ENCODE measurements at places on chromosomes 7 and 10.
A peak's percentile ranks its signal among the peaks of the same experiment; 100 is the strongest.

- DNase-seq = no peak
These were observed 75.7 kb upstream of the SYPL1 start for GRCh38 chr7:106187613-106188350.

DNA sequence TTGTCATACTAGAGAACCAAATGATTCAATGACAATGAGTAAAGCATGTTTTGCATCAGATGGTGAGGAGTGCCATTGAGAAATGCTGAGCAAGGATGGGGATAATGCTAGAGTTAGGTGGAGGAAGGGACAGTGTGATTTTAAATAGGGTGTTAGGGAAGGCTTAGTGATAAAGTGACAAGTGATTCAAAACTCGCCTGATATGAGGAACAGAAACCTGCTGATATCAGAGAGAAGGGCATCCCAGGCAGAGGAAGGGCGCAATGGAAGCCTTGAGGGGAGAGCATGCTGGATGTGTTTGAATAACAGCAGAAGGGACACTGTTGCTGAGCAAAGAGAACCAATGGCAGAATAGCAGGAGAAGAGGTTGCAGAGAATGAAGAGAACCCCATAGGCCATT lies 196.2 kb downstream of the NRG3 start:
- no peak for DNase-seq

GRCh38 chr7:158821171-158822031 lies 7.9 kb downstream of the ESYT2 start:
- DNase-seq = peak; percentile 68

DNA sequence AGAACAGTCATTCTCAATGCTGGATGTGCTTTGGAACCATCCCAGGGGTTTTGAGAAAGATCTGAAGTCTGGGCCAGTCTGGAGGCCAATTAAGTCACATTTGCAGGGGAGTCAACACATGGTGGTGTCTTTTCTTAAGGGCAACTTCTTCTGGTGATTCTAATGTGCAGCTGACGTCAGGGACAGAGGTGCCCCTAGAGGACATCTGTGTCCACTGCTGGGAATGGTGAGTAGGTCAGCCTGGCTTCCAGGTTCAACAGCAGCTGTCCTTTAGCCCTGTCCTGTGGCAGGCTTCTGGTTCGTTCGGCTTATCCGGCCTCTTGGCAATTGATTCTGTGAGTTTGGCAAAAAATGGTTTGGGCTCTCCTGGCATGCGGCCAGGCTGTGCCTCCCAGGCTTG lies 269.7 kb upstream of the HABP2 start:
- no peak for DNase-seq

DNA sequence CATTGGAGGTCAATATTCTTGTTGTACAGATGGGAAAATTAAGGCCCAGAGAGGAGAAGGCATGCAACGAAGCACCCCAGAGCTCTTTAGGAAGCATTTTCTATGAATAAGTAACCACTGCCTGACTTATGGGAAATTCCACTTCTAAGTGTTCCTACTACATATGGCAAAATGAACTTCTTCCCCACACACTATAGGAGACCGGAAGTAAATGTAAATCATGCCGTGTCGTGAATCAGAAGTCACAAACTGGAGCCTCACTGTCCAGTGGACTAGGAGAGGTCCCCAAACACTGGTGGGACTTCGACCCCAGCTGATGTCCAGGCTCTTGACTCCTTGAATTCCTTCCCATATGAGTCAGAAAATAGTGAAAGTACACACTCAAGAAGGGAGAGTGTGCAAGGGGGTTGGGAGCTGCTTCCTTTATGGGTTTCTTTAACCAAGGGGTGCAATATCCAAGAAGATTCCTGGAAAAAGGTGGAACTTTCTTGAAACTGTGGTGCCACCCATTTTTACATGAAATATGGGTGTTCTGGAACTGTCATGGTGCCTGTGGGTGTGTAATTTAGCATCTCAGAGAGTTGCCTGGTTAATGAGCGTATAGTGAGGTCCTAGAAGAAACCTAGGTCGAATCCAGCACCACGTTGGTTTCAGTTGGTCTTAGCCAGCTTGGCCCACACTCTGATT lies 6.7 kb downstream of the RASSF4 start:
- peak; percentile 19 for DNase-seq

DNA sequence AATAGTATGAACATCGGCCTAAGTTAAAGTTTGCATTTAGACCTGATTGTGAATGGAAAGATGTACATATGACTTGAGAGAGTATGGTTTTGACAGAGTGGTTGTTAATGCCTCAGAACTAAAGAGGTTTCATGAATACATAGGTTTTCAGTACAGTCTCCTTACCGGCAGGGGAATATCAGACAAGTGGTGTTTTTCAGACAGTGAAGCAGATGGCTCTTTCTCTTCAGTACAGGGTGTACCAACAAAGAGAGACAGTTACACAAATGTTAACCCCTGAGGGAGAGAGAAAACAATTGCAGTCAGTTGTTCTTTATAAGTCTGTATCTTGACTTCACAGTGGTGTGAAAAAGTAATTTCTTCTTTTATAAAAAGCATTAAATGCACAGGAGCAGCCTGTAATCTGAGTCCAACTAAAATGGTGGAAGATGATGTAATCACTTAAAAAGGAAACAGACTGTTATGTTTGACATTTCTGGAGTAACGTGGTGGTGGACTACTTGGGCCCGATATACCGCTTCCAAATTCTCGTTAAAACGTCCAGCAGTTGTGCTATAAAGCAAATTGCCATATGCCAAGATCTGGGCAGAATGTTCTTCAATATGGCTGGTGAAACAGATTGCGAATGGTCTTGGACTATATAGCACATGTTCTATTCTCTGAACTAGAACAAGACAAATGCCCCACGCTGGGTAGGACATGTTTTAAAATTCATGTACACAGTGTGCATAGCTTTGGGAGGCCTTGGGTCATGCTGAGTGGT lies 69.2 kb downstream of the SDK1 start:
- DNase-seq = no peak

GRCh38 chr7:151868396-151869108 lies 8.4 kb downstream of the PRKAG2 start:
- no peak for DNase-seq

- no peak for DNase-seq
These were observed 201.8 kb downstream of the DYNC1I1 start for GRCh38 chr7:95974108-95974507.

GRCh38 chr7:139943401-139943800 lies 114.3 kb downstream of the TBXAS1 start:
- no peak for DNase-seq

- peak; percentile 10 for DNase-seq
These were observed 29.8 kb downstream of the BCAP29 start for GRCh38 chr7:107609811-107610261.

GRCh38 chr7:158458716-158459282 lies 128.8 kb downstream of the PTPRN2 start:
- no peak for DNase-seq

DNA sequence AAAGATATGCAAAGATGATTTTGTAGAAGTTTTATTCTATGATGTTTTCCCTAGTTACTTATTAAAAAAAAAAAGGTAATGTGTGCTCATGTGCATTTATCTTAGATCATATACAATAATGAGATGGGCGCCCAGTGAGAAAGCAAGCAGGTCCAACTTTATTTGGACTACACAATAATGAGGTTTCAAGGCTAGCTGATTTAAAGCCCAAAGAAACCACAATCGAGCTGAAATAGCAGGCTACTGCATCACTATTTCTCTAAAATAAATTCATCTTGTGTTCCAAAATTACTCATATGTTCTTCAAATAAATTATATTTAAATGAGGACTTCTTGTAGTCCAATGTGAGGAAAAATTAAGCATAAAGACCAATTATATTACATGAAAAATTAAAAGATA lies 110.1 kb downstream of the JMJD1C start:
- DNase-seq = no peak

GRCh38 chr7:74282748-74283459 lies 6.3 kb upstream of the CLIP2 start:
- no peak for DNase-seq

GRCh38 chr10:96541921-96542320 lies 28.2 kb upstream of the TLL2 start:
- DNase-seq = no peak

GRCh38 chr7:54701982-54702381 lies 57.0 kb downstream of the SEC61G start:
- no peak for DNase-seq

GRCh38 chr7:140478246-140479061 lies 851 bp downstream of the MKRN1 start:
- DNase-seq = peak; percentile 18

GRCh38 chr10:74058658-74059057 lies 60.7 kb downstream of the VCL start:
- DNase-seq = no peak

GRCh38 chr7:19815546-19815945 lies 42.1 kb upstream of the TMEM196 start:
- peak; percentile 13 for DNase-seq

GRCh38 chr7:22579961-22580360 lies 80.0 kb upstream of the STEAP1B start:
- no peak for DNase-seq

GRCh38 chr7:11648101-11648500 lies 183.9 kb downstream of the THSD7A start:
- DNase-seq = no peak

- DNase-seq = no peak
These were observed 56.5 kb downstream of the ZNF277 start for GRCh38 chr7:112262855-112263487.

DNA sequence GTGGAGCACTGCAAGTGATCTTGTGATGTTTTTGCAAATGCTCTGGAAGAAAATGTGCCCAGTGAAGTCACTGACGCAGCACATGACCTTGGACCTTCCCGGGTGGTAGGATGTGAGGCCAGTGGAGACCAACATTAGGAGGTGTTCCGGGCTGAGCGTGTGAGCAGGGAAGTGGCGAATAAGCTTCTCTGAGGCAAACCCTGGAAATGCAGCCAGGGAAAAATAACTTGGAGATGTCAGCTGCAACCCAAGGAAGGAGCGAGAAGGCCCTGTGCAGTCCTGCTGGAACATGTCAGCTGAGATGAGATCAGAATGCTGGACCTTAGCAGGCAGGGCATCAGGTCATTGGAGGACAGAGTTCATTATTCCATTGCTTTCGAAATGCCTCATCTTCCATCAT lies 18.6 kb upstream of the SDK1 start:
- no peak for DNase-seq

DNA sequence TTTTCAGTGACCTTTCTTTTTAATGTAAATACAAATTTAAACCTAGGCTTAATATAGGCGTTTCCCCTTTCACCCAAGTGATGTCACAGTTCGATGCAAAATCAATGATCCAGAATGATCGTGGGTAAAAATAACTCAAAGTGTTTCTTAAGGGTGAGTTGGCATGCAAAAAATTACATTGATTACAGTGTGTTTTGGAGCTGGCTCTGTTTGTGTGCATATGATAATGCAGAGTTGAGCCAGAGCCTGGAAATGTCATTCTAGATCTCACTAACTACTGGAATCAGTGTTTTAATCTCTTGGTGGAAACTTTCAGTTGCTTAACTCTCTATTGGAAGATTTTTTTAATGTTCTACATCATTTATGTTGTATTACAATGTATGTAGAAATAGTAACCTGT lies 72.5 kb upstream of the MXI1 start:
- DNase-seq = no peak

DNA sequence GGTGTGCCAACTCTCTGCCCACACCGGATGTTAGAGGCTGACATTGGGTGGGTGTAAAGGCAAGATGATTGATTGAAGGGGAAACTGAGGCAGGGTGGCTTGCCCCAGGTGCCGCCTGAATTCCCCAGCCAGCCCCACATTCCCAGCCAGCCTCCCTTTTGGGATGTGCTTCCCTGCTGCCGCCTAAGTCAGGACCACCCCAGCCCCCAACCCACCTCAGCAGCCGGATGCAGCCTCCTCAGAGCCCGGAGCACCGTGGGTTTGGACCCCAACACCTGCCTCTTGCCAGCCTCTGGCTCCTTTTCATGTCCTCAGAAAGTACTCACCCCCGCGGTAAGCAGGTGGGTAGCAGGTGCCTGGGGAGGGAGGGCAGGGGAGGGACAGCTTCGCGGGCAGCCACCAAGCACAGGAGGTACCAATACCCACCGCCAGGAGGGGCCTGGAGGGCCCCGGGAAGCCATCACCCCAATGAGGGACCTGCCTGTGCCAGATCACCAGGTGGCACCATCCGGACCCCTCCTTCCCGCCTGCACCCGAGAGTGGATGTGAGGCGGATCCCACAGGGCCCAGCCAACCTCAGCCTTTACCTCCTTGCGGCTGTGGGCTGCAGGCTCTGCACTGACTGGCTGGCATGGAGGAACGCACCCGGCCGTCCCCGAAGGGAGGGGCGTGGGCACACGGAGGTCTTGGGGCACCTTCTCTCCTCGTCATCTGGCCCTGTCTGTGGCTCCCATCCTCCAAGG lies 60.5 kb downstream of the PWWP2B start:
- DNase-seq = no peak

DNA sequence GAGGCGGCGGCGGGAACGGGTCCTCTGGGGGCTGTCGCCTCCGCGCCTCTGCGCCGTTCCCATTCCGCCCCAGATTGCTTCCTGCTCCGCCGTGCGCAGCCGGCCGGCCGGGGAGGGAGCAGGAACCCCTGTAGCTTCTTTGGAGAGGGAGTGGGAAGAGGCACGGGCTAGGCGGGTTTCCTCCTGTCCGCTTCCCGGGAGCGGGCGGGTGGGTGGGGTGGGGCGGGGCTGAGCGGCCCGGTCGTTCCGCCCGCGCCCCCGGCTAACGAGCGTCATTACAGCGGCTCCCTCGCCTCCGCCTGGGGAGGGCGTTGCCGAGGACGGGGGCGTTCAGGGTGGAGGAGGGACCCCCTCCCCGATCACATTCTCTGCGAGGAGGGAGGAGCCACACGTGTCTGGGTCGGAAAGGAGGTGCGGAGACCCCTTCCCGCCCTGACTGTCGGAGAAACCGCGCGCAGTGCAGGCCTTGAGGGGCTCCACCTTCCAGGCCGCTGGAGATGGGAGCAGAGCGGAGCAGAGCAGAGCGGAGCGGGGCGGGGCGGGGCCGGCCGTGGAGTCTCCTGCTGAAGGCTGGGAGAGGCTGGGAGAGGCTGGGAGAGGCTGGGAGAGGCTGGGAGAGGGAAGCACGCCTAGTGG lies 39.7 kb downstream of the AGAP3 start:
- peak; percentile 16 for DNase-seq

DNA sequence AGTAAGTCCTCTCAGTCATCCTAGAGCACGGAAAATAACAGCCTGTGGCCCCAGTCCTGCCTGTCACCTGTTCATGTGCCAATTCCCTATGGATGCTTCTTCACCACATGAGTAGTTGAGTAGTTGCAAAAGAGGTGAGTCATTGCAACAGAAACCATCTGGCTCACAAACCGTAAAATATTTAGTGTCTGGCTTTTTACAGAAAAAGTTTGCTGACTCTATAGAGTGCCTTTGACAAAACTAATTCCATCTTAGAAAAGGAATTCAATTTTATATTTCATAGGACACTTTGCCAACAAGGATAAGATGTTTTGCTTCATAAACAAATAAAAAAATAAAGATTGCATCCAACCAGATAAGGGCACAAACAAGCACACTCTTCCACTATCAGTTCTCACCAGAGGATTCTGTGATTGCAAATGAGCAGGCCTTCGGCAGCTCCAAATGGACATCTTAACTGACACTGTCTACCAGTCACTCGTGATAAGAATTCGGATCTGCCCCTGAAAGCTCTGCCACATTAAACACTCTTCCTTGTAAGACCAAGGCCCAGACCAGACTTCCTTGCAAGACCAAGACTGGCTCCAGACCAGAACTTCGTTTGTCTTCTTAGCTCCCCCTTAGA lies 242.7 kb upstream of the SEMA3C start:
- peak; percentile 95 for DNase-seq

Data from fibroblast of upper back skin (primary cell).